ENCODE measurements at places on chromosomes 6 and 20.

DNA sequence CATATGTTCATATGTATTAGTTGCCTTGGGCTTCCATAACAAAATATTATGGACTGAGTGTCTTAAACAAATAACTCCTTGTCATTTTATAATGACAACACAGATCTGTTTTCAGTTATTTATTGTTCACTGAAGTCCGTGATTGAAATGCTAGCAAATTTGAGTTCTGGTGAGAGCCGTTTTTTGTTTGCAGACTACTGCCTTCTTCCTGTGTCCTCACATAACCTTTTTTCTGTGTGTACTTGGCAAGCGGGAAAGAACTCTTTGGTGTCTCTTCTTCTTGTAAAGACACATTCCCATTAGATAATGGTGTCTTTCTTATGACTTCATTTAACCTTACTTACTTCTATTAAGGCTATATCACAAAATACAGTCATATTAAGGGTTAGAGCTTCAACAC, 482.9 kb upstream of the EYS start:
- DNase-seq: no peak

DNA sequence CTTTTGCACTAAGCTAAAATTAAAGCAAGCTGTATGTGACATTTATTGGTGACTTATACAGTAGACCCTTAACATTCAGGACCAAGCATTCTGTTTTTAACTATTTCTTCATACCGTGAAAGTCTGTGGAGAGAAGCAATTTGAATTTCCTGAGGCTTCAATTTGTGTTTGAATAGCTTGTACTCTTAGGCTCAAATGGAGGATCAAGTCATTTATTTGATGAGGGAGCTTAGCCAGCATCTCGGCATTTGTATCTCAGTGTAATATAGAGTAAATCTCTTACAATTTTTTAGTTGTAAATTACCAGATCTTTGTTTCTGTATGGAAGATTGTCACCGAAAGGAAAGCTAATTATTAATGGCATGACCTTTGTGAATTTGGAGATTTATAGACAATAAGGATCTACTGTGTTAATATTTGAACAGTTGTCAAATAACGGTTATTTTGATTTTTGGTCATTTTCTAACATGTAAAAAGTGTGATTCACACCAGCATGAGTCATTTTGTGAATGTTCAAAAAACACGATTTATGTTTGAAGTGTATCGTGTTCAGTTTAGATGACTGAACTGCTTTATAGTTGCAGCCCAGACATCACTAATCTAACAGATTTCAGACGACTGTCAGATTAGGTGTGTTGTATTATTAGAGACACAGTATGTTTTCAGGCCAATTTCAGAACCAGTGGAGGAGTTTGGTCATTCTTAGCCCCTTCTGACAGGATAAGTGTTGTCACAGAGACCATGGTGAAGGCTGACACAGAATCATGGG, 332.9 kb downstream of the CDKAL1 start:
- DNase-seq: no peak

GRCh38 chr6:70790483-70791224, 123.0 kb downstream of the SMAP1 start:
- no peak for DNase-seq

GRCh38 chr20:46438156-46438750, 31.8 kb upstream of the ELMO2 start:
- no peak for DNase-seq

GRCh38 chr20:1165941-1166340, 18.8 kb downstream of the TMEM74B start:
- no peak for DNase-seq

DNA sequence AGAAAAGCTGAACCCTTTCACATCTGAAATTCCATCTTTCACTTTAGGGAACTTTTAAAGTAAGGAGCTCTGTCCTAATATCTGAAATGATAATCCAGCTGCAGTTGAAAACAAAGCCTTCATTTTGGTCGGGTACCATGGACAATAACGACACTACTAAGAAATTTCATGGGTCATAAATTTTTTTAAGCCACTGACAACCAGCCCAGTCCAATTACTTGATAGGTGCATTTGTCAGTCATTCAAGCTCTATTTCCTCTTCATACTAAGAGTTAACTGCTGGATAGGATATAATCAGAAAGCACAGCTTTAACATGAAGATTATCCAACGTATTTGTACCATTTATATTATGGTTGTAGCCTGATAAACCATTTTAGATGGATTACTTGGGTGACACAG, 52.5 kb downstream of the MMUT start:
- no peak for DNase-seq

DNA sequence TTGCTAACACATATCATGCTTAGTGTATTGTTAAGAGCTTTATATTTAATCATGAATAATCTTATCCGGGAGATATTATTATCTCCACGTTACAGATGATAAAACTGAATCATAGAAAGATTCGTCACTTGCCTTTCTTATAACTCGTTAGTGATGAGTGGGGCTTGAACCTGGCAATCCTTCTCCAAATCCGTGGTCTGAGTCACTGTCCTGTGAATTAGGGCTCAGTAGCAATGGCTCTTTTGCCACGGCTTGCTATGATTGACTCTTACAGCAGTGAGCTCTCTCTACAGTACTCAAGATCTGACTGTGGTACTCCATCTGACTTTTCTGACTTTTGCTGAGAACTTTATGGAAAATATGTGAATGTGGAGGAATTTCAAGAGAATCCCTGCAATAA, 246.9 kb downstream of the PACRG start:
- DNase-seq: no peak

GRCh38 chr20:4702562-4703280, 19.0 kb upstream of the PRND start:
- no peak for DNase-seq
